ENCODE measurements at places on chromosomes 11 and 22.

DNA sequence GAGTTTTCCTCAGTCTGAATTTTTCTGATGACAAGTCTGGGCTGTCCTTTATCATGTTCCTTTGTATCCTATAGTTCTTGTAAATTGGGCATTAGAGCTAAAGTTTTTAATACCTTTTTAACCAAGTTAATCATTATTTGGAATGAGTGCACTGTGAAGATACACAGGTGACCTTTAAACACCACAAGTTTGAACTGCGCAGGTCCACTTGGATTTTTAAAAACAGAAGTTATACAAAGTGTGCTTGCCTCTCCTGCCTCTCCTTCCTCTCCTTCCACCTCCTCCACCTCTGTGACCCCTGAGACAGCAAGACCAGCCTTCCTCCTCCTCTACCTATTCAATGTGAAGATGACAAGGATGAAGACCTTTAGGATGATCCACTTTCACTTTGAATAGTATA lies 4.4 kb upstream of the TCP11L1 start:
- DNase-seq = no peak

GRCh38 chr11:122741613-122742300 lies 86.2 kb downstream of the UBASH3B start:
- no peak for DNase-seq

GRCh38 chr11:57499413-57499982 lies 16.0 kb downstream of the SLC43A1 start:
- peak; percentile 90 for DNase-seq

- DNase-seq = peak; percentile 61
Measured at GRCh38 chr11:116224154-116224888, 548.5 kb downstream of the BUD13 start.

DNA sequence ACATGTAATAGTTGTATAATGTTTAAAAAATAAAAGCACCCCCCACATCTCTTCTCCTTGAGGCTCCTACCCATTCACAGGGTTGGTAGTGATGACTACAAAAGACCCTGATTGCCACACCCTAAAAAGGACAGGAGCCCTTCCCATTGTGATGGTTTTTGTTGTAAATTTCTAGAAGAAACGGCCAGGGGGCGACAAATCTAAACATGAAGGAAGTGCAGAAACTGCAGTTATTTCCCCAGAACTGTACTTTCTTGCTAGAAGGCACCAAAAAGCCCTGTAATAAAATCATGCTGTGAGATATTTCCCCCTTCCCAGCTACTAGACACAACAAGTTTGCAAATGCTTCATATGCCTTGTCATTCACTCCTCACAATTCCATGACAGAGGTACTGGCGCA lies 10.8 kb downstream of the PRR5L start:
- DNase-seq = peak; percentile 30

- DNase-seq = no peak
Measured at GRCh38 chr11:116946414-116946813, 109.0 kb upstream of the APOA1 start.

DNA sequence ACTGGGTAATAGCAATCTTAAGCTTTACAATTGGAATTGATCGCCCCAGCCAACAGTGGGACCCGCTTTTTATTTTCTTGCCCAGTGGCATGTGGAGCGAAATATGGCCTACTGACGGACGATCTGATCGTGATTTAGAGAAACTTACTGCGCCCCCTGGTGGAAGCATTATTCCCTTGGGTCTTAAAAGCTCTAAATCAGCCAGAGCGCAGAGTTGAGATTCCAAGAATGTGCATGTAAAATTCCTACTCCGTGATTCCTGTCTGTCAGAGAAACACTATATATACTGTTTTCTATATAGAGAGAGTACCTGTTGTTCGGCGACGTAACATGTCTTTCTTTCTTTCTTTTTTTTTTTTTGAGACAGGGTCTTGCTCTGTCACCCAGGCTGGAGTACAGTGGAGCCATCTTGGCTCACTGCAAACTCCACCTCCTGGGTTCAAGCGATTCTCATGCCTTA lies 3.7 kb upstream of the DPF2 start:
- DNase-seq = peak; percentile 88

All from NCI-H524 (cell line).